ENCODE measurements at places on chromosomes 13 and 19.

DNA sequence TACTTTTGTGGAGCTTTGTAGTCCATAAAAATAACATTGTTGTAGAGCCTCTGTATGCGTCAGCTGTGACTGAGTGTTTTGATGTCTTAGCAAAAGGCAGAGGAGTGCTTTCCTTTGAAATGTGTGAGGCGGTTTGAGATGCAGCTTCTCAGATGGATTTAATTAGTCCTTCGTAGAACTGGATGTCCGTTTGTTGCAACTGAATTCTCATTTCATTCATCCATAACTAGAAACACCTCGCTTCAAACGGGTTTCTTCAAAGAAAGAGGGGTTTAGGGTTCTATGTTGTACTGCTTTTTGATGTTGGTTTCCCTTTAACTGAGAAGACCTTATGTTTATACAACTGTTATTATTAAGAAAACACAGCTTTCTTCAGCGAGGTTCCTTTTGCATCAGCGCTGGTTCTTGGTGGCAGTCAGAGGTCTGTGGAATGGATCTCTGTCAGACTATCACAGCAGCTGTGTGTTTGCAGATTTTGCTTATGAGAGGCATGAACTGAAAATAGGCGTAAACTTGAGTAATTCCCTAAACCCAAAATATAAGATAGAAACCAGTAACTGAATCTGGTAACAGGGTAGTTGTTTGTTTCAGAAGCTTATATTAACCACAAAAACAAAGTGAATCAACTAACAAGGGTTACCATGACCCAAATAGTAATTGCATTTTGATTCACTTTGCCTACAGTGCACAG is 194.4 kb downstream of the GGACT start:
- DNase-seq, result no peak

DNA sequence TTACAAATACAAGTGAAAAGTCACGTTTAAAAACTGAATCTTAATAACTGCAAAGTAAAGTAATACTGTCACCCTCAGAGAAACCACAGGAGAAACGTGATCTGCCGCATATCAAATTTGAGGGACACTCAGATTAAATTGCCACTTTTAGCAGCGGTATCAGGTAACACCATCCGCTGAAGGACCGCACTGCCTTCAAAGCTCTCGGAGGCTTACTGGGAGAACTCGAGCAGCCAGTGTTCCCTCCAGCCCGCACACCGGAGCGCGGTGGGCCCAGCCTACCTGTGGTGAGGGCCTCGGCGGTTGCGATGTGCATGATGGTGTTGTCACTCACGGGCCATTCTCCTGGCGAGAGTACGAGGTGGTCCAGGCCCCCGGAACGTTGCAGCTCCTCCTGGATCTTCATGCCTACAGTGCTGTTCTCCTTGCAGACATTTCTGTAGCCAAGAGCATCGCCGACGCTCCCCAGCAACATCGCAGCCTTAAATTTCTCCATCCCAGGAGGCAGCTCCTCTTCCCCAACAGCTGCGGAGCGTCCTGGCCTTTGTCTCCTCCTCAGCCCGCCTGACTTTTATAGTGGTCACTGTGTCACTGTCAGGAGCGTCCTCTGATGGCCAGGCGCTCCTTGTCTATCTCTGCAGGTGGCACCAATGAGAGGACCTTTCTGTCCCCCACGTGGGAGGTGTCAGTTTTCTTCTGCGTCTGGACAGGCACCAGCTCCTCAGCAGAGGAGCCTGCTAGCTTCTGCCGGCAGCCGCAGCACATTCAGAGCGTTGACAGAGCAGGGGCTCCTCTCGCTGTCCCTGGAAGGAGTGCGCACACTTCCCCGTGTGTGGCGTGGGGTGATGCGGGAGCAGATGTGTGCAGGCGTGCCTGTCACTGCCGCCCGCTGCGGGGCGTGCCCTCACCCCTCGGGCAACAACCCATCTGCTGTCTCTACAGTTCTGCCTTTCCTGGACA is at the start of gene ADPRHL1:
Gene ADPRHL1, minus strand, starts transcription at position 547 of the 960 bp plus-strand sequence. Its CDS starts 51 bp downstream, at position 496.
- DNase-seq, result no peak

GRCh38 chr19:6318772-6319171 is 14.6 kb downstream of the ACER1 start:
- no peak for DNase-seq

GRCh38 chr13:74987124-74987690 is 494.8 kb downstream of the TBC1D4 start:
- no peak for DNase-seq

GRCh38 chr19:2815923-2816322 is 3.7 kb upstream of the ZNF554 start:
- DNase-seq, result no peak

GRCh38 chr19:34963573-34964406 is at the start of gene ZNF792:
Gene ZNF792, minus strand, starts transcription at chr19:34964229. Its CDS starts 567 bp downstream, at chr19:34963662.
- peak; percentile 69 for DNase-seq

- DNase-seq, result no peak
These were observed 564.1 kb downstream of the PCDH9 start for GRCh38 chr13:66665991-66666390.

DNA sequence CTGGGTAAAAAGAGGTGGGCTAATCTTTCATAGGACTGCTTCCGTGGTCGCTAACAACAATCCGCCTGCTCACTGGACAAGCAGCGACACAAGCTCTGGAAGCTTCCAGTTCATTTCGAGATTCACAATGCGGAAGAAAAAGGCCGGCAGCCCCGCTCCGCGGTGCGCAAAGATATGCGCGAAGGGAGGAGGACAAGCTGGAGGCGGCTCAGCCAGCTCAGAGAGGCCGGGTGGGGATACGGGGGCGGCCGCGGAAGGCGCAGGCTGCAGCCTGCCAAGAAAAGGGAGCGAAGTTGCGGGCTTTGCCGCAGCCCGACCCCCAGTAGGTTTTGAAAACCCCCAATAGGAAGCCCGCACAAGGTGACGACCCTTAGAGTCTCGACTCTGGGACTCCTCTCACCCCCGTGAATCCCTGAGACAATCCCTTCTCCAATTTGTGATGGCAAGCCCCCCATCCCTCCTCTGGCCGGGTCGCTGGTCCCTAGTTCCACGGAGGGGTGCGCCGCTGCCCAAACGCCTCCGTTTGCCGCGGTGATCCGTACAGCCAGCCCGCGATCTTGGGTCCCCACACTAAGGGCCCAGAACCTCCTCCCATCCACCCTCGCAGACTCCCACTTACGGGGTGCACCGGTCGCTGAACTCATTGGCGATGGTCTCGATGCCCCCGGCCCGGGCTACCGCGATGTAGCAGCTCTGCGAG is 697 bp downstream of the HSPH1 start:
- peak; percentile 77 for DNase-seq

GRCh38 chr19:44653977-44654774 is 10.5 kb downstream of the PVR start:
- DNase-seq, result peak; percentile 73

GRCh38 chr19:2984215-2984528 is 6.8 kb downstream of the TLE6 start:
- no peak for DNase-seq

All from activated naive CD8-positive, alpha-beta T cell treated with anti-CD3 and anti-CD28 coated beads, Interleukin-2, amount 10 ng/mL, durations not matched to agents 7 days and 5 days (primary cell).